ENCODE measurements at places on chromosomes 4 and X.

DNA sequence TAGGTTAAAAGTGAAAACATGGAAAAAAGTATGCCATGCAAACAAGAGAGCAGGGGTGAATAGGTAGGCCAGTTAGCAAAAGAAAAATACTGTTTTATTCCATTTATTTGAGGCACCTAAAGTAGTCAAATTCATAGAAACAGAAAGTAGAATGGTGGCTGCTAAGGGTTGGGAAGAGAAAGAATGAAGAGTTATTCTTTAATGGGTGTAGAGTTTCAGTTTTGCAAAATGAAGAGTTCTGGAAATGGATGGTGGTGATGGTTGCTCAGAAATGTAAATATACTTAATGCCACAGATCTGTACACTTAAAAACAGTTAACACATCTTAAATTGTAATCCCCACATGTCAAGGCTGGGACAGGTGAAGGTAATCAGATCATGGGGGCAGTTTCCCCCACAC is 29.7 kb downstream of the PARM1 start:
- DNase-seq = no peak

DNA sequence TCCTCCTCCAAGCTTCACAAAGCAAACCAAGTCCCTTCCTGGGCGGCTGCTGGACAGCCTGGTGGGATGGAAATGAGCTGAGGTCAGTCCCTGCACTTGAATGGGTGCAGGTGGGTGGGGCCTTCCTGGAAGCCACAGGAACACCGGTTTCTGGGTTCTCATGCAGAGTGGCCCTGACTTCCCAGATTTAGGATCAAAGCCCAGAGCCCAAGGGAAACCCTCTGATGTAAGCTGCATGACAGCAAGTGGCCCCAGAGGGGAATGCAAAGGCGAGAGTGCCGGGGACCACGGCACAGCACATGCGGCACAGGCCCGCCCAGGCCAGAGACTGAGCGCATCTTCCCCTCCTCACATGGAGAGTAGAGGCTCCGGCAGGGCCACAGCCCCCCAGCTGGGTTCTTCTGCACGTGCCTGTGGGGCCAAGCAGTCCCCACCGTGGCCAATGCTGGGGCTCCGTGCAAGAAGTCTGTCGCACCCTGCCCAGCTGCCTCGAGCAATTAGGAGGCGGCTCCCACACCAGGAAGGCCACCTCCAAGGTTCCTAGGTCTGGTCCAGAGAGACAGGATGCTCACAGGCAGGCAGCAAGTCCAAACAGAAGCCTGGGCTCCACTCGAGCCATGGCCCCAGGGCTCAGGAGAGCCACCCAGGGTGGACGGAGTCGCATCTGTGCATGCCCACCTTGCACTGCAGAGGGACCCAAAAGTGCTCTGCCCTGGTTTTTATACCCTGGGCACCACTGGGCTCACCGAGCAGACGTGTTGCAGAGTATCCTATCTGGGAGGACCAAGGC is 83.0 kb downstream of the HTRA3 start:
- DNase-seq = no peak

- no peak for DNase-seq
These were observed 12.5 kb downstream of the RFC1 start for GRCh38 chr4:39353478-39354253.

- DNase-seq = no peak
These were observed 51.1 kb upstream of the UNC5C start for GRCh38 chr4:95599777-95600400.

DNA sequence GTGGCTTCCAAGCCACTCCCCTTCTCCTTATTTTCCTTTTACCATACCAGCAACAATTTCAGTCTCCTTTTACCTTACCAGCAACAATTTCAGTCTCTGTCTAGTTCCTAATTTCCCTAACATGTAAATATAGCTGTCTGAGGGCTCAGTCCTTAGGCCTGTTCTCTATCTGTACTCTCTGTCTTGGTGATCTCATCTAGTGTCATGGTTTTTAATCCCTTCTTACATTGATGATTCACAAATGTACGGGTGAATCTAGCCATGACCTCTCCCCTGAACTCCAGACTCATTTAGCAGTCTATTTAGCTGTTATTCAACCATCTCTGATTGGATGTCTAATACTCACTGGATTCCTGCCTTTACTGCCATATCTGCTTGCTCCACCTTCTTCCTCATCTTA is 7.2 kb downstream of the IL15 start:
- no peak for DNase-seq

DNA sequence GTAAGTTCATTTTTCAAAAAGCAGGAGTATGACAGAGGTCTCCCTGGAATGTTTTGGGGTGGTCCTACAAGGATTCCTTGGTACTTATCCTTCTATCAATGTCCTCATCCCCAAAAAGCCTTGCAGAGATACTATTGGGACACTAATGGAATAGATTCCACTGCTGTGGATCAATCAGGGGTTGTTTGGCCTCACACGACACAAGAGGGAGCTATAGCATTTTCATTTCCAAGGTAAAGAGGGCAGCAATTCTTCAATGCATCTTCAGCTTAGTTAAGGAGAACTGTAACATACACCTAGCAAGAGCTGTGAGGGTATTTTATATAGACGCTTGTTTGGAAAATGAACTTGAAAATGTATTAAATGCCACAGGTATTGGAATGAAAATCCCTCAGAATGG is 50.9 kb downstream of the USP26 start:
- DNase-seq = no peak

- no peak for DNase-seq
These were observed 16.2 kb downstream of the HNRNPD start for GRCh38 chr4:82357640-82358039.

GRCh38 chr4:79241846-79242245 is 84.0 kb downstream of the NAA11 start:
- no peak for DNase-seq

- DNase-seq = no peak
These were observed 169.4 kb downstream of the EFHC2 start for GRCh38 chrX:44174061-44174460.

- no peak for DNase-seq
These were observed 14.9 kb downstream of the LSM6 start for GRCh38 chr4:146190456-146190855.

GRCh38 chr4:156799121-156799589 is 172.4 kb downstream of the PDGFC start:
- DNase-seq = no peak

GRCh38 chr4:123536225-123536624 is 139.6 kb downstream of the SPRY1 start:
- no peak for DNase-seq

DNA sequence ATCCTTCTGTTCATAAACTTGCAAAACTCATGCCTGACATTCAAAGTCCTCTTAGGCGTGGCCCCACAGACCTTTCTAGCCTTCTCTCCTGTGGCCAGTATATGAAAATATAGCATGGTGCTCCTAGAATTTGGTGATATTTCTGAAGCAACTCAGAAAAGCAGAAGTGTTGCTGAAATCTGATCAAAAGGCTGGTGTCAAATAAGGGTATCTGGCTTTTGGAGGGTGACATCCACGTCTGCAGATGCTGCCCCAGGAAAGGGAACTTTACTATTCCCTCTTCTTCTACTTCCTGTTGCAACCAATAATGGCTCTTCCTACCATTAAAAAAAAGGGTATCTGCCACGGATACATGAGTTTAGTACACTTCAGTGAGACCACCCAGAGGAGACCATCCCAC is 83.9 kb upstream of the RPS6KA3 start:
- no peak for DNase-seq

DNA sequence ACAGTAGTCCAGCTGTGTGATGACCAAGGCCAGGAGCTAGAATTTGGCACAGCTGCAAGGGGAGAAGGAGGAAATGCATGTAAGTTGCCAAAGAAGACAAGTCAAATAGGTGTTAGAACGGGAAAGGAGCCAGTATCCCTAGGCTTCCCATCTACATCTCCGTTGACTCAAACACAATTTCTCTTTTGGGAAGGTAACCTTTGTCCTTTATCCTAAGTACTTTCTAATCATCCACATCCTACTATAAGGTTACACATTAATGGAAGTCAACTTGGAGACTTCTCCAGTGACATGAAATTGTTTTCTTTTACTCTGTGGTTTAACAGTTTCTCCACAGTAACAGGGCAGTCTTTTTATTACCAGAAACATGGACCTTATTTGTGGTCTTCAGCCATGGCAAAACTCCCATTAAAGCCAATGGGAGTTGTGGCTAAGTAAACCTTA is 620.0 kb downstream of the ANKRD50 start:
- no peak for DNase-seq

DNA sequence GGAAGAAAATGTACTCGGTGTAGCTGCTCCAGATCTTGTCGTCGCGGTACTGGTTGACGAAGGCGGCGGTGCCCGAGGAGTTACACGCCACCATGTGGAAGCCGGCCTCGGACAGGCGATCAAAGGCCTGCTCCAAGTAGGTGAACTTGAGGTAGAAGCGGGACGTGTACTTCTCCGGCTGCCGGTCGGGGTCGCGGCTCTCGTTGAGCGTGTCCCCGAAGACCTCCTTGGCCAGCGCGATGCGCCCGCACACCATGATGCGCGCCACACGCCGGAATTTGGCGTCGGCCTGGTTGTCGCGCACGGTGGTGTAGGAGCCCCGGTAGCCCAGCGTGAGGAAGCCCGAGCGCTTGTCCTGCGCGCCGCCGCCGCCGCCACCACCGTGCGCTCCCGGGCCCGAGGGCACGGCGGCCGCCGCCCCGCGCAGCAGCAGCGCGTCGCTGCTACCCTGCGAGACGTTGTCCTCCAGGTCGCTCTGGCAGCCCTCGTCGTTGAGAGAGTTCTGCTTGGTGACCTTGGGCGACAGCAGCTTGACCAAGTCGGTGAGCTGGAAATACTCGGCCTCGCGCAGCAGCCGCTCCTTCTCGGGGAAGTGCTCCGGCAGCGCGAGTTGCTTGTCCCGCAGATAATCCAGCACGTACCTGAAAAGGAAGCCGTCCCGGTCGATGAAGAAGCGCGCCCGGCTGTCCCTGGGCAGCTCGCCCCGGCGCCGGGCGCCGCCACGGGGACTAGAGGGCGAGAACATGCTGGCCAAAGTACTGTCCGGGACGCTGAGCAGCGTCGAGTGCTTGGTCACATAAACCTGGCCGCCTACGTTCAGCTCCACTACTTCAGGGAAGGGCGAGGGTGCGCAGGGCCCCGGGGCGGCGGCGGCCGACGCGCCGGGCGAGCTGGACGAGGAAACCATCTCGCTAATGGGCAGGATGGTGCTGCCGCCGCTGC is 775 bp downstream of the KCTD8 start:
- no peak for DNase-seq

DNA sequence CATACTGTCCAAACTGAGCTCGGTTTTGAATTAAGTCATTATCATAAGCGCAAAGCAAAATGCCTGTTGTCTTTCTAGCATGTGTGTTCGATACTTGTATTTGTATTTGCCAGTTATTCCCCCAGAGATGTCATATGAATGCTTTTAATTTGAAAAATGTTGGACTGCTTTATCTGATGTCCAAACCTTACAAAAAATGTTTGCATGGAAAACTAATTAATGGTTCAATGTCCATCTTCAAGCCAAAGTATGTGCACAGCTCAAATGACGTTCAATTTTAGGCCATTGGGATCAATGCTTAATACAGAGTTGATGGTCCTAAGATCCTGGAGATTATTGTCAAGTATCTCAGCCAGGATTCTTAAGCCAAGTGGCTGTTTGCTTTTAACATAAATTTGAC is 17.2 kb upstream of the HPGDS start:
- DNase-seq = no peak

- DNase-seq = no peak
These were observed 255.1 kb upstream of the VEGFC start for GRCh38 chr4:177047851-177048174.

DNA sequence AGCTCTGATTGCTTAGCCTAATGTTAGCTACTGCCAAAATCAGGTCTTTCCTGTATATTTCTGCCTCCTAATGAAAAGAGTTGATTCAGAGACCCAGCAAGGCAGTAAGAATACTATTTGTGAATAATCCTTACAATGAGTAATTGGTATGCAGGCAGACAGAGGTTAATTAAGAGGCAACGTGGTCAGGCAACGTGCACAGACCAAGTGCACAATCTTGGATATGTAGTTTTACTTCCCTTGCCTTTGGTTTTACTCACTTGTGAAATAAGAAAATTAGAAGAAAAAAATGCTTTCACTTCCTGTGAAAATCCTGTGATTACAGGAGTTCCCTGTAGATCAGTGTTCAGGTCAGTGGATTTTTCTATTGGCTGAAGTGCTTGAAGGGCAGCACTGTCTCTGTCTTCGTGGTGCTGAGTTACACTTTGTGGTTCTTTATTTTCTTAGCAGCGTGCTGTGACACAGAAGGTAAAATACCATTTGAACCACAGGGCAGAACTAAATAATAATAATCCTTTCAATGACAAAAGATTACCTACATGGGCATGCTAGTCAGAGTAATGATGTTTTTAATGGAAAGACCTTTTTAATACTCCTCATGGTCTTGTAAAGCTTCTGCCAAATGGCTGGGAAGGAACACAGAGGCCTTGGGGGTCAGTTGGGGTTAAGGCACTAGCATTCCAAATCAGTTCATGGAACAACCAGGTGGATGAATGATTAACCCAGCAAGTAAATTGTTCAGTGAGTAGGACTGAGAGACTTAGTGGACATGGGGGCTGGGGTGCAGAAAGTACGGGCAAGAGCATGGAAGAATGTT is 430.9 kb downstream of the MAPK10 start:
- DNase-seq = no peak

- no peak for DNase-seq
These were observed 17.8 kb upstream of the CHIC2 start for GRCh38 chr4:54082168-54082567.

GRCh38 chr4:144584428-144584827 is 61.5 kb upstream of the HHIP start:
- DNase-seq = no peak

DNA sequence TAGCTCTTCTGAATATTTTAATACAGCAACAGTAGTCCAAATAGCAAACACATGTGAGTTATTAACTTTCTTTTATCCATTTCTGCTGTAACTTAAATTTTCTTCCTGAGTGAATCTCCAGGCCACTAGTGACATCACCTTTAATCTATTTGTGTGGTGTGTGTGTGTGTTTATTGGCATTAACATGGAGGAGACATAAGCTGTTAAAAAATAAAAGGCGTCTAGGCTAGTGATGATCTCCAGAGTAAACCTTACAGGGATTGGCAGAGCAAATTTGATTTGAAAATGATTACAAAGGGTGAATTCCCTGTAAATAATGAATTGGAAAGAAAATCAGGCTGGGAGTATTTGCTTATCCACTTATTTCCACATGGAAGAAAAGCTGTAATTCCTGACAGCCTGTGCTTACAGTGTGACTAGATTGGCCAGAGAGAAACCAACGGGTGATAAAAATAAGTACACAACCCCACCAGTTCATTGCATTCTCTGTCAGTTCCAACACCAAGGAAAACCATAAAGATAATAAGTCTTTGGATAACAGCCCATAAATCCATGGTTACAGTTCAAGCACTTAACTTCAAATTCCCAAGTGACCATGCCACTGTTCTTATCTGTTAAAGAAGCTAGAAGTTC is 186.1 kb downstream of the ENOX2 start:
- DNase-seq = no peak

DNA sequence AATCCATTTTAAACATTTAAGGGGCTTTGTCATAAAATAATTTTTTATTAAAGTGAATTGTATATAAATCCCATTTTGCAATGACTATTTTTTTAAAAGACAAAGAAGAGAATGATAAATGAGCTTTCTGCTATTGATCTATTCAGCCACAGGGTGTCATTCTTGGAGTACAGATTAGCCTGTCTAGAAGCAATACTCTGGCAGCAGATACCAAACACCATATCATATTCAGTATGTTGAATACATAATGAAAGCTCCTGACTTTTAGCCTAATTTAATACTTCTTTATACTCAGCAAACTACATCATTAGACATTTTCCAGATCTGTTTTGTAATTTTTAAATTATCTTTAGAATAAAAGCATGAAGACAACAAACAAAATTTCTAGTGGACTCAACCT is 496.3 kb downstream of the PDGFC start:
- DNase-seq = no peak

GRCh38 chr4:30930276-30930675 is 210.1 kb downstream of the PCDH7 start:
- DNase-seq = no peak
